ENCODE measurements at places on chromosomes 3 and 15.

- DNase-seq: no peak
Observed at GRCh38 chr15:95646484-95647273, 683.8 kb upstream of the NR2F2 start.

GRCh38 chr3:148532326-148532725 is 165.4 kb upstream of the AGTR1 start:
- no peak for DNase-seq

- no peak for DNase-seq
Observed at GRCh38 chr3:68290333-68290732, 635.9 kb upstream of the SUCLG2 start.

DNA sequence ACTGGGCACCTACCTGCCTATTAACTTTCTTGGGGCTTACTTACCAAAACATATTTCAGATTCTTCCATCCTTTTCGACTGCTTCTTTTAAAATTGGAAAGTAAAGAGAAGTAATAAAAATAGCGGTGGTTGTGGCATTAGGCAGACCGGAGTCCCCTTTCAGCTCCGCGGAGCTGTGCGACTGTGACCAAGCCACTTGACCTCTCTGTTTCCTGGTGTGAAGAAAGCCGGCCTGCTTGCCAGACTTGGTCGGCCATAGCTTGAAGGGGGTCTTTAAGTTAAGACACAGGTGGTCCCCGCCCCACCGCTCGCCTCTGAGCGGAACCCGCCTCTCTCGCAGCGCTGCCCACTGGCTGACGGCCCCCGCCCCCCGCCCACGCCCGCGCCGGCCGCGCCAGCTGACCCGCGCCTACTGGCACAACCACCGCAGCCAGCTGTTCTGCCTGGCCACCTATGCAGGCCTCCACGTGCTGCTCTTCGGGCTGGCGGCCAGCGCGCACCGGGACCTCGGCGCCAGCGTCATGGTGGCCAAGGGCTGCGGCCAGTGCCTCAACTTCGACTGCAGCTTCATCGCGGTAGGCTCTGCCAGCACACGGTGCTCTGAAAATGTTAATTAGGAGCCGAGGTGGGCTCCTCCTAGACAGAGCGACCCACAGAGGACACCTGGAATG is 18.3 kb downstream of the NOX5 start:
- DNase-seq: no peak

DNA sequence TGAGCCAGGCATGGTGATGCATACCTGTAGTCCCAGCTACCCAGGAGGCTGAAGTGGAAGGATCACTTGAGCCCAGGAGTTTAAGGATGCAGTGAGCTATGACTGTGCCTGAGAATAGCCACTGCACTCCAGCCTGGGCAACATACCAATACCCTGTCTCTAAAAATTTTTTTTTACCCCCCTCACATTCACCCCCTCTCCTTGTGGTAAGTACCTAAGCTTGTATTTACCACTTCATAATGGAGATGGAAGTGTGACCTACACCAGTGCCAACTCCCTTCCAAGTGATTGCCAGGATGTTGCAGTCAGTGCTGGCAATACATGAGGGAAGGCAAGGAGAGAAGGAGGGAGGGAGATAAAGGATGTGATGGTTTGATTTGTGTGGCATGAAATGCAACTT is 84.2 kb downstream of the LRRC28 start:
- DNase-seq: no peak

GRCh38 chr3:39144095-39144747 is 9.2 kb downstream of the CSRNP1 start:
- DNase-seq: peak; percentile 20

DNA sequence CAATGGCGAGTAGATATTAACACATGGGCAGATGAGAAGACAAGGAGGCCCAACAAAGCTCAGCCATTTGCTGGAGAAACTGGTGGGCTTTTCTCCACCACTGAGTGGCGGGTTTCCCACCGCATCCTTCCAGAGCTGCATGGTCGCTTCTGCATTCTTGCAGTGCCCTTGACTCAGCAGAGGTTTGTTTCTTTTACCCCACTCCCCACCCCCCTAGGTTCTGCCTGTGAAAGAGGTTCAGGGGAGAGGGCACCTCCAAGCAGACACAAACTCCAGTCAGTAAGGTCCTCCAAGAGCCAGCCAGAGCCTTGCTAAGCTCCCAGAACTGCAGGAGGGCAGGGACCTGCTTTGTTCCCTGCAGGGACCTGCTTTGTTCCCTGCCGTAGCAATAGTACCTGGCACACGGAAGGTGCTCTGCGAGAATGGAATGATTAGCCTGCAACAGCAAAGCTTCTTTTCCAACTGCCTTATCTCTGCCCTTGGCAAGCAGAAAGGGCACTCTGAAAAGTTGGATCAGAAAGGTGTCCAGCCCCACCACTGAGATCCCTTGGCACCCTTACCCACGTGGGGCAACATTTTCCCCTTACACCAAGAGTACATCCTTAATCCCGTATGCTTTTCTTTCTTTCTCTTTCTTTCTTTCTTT is 1.4 kb downstream of the PAQR5 start:
- DNase-seq: peak; percentile 28

- DNase-seq: no peak
Observed at GRCh38 chr3:152263711-152264110, 5.0 kb upstream of the MBNL1 start.

GRCh38 chr3:56467108-56467507 is 1.2 kb downstream of the ERC2 start:
- peak; percentile 92 for DNase-seq

- no peak for DNase-seq
Observed at GRCh38 chr3:179093807-179094206, 22.2 kb upstream of the ZMAT3 start.

DNA sequence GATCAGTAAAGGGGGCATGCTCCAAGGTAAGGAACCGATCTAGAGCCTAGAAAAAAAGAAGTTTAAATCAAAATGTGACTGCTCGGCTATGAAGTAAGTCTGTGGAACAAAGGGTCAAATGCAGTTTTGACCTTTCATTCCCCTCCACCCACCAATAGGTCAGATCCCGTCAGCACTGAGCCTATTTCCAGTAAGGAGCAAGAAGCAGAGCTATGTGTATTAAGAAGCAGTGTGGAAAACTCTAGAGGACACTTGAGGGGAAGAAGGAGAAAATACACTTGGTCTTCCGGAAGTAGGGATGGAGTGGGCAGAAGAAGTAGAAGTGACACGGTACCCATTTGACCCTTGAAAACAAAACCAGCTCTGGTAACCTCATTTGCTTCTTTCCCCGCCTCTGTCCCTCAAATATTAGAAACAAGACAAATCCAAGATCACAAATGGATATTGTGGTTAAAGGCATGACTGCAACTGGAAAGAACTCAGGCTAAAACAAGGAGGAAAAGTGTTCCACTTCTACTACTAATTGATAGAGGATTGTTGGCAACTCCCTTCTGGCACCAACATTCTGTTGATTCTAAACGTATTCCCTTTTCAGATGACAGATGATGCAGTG is 888.3 kb upstream of the NR2F2 start:
- no peak for DNase-seq

- no peak for DNase-seq
Observed at GRCh38 chr15:90056529-90056928, 45.7 kb downstream of the IDH2 start.

- DNase-seq: no peak
Observed at GRCh38 chr3:51398595-51399310, 7.7 kb downstream of the RBM15B start.

DNA sequence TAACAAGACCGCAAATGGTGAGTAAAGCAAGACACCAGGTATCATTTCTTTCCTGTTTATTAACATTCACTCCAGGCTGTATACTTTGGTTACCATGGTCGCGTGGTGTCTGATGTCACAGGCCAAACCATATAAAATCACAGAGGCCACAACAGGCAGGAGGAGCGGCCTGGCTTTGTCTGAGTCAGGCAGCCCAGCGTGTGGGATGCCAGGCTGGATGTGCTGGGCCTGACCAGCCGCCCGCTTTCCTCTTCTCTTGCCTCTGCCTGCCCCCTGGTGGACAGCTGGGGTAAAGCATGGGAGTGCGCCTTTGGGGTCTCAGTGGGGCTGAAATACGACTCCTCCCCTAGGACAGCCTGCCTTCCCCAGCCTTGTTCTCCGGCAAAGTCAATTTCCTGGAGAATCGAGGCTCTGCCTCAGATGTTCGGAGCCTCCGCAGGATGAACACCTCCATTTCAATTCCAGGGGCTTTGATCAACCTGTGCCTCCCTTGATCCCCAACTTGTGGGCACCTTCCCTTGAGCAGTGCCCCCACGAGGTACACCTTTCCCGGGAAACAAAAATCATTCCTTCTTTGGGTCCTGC is 78.2 kb downstream of the CCNL1 start:
- DNase-seq: peak; percentile 88

- no peak for DNase-seq
Observed at GRCh38 chr3:60839246-60839645, 412.0 kb downstream of the FHIT start.

GRCh38 chr3:10577486-10577885 is 72.1 kb upstream of the ATP2B2 start:
- no peak for DNase-seq

GRCh38 chr3:133362539-133362938 is 37.3 kb upstream of the BFSP2 start:
- DNase-seq: no peak

GRCh38 chr3:1903111-1903510 is 195.6 kb upstream of the CNTN4 start:
- no peak for DNase-seq

Data from body of pancreas (tissue), 4 donors.